ENCODE measurements at places on chromosomes 6 and 20.

GRCh38 chr6:84772428-84773132 is 8.2 kb upstream of the TBX18 start:
- no peak for DNase-seq

GRCh38 chr20:54103067-54103761 is 32.8 kb upstream of the BCAS1 start:
- peak; percentile 54 for DNase-seq

- no peak for DNase-seq
These were observed 196.0 kb downstream of the BTBD3 start for GRCh38 chr20:12113468-12114371.

DNA sequence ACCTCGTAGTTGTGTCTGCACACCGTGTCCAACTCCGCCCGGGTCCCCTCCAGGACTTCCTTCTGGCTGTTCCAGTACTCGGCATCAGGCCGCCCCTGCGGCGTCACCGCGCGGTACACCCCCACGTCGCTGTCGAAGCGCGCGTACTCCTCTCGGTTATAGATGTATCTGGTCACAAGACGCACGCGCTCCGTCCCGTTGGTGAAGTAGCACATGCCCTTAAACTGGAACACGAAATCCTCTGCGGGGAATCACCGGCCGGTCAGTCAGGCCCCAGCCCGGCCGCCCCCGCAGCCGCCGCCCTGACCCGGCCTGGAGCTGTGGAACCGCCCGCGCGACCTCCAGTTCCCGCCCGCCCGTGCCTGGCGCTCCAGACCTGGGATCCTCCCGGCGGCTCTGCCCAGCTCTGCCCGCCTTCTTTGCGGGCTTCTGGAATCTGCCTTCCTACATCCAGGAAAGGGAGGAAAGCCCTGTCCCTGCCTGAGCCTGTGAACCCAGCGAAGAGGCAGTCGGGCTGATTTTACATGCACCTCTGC is 1.6 kb downstream of the HLA-DQB1 start:
- DNase-seq: peak; percentile 67

DNA sequence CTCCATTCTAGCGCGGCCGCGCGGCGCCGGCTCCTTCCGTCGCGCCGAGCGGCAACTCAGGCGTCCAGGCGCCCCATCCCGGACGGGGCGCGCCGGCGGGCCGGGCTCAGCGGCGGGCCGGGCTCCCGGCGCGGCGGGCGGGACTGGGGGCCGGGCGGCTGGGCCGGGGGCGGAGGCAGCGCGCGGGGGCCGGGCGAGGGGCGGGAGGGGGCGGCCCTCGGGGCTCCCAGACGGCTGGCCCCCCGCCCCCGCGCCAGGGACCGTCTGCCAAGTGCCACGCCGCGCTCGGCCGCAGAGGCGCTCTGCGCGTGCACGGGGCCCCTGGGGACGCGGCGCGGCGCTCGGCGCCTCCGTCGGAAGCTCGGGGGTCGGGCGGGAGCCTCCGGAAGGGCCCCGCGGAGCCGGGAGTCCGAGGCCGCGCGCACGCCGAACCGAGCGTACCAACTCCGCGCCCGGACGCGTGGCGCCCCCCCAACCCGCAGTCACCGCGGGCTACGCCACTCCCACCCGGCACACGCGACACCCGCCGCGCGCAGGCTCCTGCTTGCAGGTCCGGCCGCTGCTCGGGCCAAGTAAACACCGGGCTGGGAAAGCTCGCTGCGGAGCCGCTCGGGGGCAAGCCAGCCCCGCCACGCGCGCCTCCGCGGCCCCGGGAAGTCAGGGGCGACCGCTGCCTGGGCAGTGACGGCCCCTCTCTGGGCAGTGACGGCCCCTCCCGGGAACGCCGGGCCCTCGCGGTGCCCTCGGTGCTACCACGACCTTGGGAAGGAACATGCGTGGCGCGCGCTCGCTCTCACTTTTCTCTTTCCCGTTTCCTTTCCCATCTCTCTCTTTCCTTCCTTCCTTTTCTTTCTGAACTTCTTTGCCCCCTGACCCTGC is at the start of gene PREX1:
PREX1 (minus strand) TSS at position 145 of the 879 bp plus-strand sequence; CDS start at position 6, 139 bp downstream.
- peak; percentile 80 for DNase-seq

GRCh38 chr20:21340991-21341697 is 38.0 kb downstream of the XRN2 start:
- DNase-seq: no peak

- no peak for DNase-seq
These were observed 47.4 kb upstream of the KIF13A start for GRCh38 chr6:18034798-18035202.

GRCh38 chr6:16591396-16592222 is 169.7 kb downstream of the ATXN1 start:
- peak; percentile 32 for DNase-seq

DNA sequence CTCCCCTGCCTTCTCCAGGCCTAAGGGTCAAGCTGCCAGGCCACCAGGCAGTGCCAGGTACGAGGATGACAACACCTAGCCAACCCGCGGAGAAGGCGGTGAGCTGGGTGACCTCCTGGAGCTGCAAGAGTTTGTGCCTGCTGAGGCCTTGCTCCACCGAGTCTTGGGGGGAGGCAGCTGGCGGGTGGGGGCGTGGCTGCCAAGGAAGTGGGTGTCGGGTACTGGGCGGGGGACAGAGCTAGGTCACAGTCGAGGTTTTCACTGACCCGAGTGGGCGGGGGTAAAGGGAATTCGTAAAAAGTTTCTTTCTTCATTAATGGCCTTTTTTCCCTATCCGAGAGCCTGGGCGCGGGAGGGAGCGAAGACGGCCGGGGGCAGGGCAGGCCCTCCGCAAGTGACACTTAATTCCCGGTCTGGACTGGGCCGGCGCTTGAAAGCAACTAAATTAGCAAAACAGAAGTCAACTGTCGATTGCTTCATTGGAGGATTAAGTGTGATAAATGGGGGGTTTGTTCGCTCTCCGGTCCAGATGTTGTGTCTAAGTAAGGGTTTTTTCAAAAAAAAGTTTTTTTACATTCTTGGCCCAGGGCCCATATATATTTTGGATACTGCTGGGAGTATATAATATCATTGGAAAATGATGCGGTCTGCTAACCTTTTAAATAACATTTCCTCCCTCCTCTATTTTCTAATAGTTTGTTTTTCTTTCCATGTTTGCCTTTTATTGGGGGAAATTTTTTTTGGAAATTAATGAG is 43.1 kb upstream of the FOXP4 start:
- peak; percentile 11 for DNase-seq

GRCh38 chr6:162976141-162976540 is 248.4 kb downstream of the PACRG start:
- DNase-seq: no peak

- peak; percentile 5 for DNase-seq
These were observed 30.3 kb upstream of the POPDC3 start for GRCh38 chr6:105209950-105210706.

- DNase-seq: no peak
These were observed 164.5 kb downstream of the MOXD1 start for GRCh38 chr6:132236744-132237143.

GRCh38 chr20:12455148-12455547 is 537.5 kb downstream of the BTBD3 start:
- DNase-seq: no peak
